NB4 (cell line): ENCODE measurements at places on chromosomes 4 and X.

- no peak for DNase-seq
Observed at GRCh38 chr4:147787204-147787603, 55.3 kb downstream of the ARHGAP10 start.

DNA sequence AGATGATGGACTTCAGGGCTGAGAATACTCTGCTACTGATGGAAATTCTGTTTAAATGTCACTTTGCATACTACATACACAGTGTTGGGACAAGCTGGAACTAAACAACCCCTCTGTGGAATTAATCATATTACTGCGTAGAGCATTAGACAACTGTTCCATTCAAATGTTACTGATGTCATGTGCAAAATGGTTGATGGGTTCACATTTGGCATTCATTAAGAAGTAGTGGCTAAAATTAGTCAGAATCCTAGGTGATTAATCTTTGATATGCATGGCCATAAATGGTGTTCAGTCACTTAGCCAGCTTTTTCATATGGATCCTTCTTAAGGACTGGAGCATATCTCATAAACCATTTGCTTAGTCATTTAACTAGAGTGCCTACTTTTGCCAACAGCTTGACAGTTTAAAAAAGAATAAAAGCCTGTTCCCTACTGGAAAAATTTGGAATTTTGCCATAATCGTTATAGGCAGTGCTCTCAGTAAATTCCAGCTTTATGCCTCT is 105.2 kb downstream of the RNF150 start:
- no peak for DNase-seq

DNA sequence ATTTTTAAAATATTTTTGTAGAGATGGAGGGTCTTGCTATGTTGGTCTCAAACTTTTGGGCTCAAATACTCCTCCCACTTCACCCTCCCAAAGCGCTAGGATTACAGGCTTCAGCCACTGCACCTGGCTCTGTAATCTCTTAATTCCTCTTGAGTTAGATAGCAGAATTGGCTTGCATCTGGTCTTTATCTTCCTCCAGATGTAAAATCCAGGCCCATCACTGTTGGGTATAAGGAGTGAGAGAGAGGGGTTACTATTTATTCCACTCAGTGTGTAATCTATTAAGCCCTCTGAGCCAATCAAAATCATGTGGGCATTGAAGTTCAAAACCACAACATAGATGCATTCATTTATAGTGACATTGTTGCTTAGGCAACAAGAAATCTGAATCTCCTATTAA is 33.9 kb downstream of the ANK2 start:
- no peak for DNase-seq

DNA sequence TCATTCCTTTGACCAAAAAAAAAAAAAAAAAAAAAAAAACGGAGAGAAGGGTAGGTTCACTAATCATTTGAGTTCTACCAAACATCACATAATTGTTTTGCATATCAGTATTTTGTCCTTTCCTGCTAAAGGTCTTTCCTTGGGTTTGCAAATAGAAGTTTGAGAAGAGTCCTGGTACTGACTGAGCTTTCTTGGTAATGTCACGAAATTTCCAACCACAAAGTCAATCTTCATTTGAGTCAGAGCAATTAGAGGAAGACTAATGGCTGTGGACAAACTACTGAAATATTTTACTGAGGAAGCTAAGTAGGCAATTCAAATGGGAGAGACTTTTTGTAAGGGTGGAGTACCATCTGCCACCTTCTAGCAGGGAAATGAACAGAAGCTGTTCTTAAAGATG is 21.7 kb upstream of the CD40LG start:
- DNase-seq = no peak

DNA sequence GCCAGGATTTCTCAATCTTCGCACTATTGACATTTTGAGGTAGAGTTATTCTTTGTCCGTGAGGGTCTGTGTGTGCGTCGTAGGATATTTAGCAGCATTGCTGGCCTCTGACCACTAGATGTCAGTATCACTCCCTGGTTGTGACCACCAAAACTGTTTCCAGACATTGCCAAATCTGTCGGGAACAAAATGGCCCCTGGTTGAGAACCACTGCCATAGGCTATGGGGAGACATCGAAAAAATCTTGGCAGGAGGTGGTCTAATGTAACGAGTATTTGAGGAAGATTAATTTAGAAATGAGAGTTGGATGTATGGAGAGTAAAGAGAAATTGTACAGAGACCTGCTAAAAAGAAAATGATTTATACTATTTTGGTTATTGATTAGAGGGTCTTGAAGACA is 108.4 kb downstream of the DOCK11 start:
- DNase-seq = peak; percentile 75

DNA sequence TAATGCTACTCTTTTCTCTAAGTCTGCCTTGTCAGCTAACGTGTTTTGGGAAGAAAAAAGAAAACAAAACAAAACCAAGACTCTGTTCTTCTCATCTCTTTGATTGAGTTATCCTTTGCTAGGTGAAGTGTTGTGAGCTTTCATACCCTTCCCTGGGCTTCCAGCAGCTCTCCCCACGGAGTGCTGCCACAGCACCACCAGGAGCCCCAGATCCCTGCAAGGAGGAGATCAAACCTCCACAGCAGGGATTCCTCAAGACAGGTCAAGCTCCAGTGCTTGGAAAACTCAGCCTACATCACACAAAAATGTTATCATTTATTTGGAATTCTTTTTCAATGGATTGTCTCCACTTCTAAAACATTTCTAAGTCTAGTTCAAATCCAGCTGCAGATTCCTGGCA is 1981.9 kb upstream of the TENM3 start:
- no peak for DNase-seq

GRCh38 chr4:158112611-158113010 is 60.2 kb downstream of the GASK1B start:
- no peak for DNase-seq

DNA sequence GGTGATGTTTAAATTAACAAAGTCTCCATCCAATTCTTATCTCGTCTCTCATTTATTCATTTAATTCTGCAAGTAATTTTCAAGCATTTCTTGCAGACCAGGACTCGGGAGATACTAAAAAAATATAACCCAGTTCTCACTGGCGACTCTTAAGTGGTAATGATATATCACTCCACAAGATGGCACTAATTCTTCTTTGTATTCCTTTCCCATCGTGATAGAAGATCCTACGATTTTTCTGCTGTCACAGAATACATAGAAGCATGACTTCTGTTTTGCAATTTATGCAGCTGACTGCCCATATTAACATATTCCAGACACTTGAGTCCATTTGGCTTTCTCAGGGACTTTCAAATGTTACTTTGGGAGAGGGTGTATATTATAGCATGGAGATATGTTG is 64.0 kb upstream of the FGF13 start:
- DNase-seq = peak; percentile 23

DNA sequence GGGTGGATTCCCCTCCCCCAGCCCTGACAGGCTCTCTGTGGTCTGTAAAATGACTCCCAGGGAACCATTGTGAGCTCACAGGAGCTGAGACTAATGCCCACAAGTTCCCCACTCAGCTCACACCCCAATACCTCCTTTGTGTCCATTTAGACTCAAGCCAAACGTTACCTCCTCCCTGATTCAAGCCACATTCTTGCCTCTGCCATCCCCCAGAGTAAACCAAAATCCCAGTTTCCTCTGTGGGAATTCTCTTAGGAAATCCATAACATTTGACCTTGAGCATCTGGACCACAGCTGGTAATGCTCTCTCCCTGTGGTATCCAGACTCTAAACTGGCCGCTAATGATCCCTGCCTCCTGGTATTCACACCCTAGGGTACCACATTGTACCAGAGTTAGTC is 26.3 kb upstream of the KDM5C start:
- no peak for DNase-seq

DNA sequence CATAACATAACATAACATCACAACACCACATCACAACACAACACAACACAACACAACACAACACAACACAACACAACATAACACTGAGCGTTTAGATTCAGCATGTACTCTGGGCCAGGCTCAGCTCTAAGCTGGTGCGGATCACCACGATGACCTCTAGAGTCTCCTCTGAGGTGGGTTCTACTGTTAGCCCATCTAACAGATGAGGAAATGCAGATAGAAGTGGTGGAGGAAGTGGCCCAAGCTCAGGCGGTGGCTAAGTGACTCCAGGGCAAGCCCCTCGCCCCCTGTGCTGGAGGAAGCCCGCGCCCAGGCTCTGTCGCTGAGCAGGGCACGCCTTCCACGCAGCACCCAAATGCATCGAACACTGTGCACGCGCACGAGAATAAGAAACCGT is 45.3 kb upstream of the CDKN2AIP start:
- DNase-seq = peak; percentile 66

DNA sequence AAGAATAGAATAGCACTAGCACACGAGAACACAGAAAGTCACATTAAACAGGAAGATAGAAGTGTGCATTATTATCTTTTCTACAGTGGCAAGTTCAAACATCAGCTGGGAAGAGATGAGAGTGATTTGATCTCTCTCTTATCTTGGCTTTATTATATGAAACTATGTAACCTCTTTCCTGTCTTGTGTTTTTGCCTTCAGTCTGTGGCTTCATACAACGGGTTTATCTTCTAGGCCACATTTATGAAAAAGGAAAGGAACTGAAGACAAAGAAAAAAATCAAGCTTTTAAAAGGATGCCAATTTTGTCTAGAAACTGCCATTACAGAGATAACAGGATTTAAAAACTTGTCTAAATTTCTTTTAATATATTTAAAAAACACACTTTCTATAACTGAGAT is 983.6 kb downstream of the RPA4 start:
- no peak for DNase-seq

DNA sequence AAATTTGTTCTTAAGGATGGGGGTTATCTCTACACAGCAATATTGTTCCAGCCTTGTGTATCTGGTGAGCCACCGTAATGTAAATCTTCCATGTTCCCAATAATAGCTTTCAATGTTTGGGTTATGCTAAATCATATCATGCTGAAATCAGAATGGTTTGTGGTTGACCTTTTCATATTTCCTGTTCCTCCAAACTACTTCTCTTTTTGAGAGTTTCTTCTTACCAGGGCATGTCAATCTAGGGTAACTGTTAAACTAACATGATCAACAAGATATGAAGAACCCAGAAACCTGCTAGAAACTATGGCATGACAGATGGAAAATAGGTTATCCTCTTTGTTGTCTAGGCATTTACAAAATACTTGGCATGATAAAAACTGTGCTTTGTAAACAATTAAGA is 22.0 kb downstream of the TNMD start:
- peak; percentile 33 for DNase-seq
